Activated naive CD4-positive, alpha-beta T cell treated with anti-CD3 and anti-CD28 coated beads, Interleukin-2, amount 10 ng/mL, durations not matched to agents 7 days and 5 days (primary cell): ENCODE measurements at places on chromosomes 6 and 20.

DNA sequence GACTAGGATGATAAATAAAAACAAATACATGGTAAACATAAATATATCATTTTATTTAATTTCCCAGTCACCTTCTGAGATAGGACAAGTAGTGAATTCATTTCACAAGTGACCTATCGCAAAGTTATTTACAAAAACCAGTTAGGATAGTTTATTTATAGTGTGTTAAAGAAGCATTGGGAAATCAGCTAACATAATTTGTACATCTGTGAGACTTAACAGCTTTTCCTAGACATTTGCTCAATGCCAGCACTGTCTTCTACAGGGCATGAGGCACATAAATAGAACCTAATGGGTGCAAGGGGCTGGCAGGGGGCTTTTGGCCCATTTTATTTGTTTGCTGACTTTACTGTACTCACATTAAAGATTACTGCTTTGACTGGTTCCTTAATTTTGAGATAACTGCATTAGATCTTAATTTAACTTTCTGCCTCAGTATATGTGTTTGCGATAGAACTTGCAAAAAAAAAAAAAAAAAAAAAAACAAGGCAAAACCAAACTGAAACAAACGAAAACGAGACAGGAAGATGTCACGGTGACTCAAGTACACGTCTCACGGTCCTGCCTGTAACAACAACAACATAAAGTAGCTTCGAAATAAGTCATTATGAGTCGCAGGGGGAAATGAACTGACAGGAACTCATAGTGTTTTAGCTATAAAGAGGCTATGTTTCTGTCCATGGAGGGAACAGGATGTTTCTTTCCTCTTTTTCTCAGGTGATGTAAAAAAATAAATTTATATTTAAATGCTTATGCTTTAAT, 133.7 kb upstream of the GMDS start:
- DNase-seq = no peak

- DNase-seq = no peak
Measured at GRCh38 chr6:1773700-1774099, 164.0 kb downstream of the FOXC1 start.

- no peak for DNase-seq
Measured at GRCh38 chr6:142827369-142827768, 117.6 kb downstream of the HIVEP2 start.

DNA sequence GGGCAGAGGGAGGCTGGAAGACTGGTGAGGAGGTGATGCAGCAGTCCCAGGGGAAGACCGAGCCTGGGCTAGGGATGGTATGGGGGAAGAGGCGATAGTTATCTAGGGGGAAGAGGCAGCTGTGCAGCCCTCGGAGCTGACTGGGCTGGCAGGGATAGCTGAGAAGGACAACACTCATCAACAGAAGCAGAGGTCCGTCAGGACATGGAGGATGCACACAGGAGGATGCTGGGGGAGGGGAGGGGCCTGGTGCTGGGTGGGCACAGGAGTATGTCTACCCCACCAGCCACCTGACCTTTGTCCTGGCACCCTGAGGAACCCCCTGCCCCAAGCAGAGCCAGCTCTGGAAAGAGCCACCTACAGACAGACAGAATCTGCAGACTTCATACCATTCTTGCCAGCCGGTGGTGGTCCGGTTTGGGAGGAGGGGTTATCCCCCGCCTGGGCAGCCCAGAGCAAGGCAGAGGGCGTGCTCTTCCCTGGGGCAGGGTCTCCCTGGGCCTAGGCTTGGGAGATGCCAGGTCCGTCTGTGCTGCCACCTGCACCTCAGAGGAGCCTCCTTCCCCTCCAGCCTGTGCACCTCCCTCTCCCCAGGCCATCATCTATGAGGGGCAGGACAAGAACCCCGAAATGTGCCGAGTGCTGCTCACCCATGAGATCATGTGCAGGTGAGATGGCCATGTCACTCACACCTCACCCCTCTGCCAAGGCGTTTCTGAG, 14.9 kb downstream of the EBF4 start:
- DNase-seq = no peak

GRCh38 chr6:38997128-38997761, 51.3 kb upstream of the GLP1R start:
- DNase-seq = peak; percentile 48

GRCh38 chr20:47262365-47263013, 94.0 kb downstream of the ZMYND8 start:
- no peak for DNase-seq

- no peak for DNase-seq
Measured at GRCh38 chr6:79862126-79862525, 85.2 kb downstream of the ELOVL4 start.

- DNase-seq = no peak
Measured at GRCh38 chr20:62063315-62063980, 2.2 kb downstream of the TAF4 start.

GRCh38 chr6:7468382-7469081, 72.9 kb upstream of the DSP start:
- no peak for DNase-seq
